ENCODE measurements at places on chromosomes 7 and 10. TPM values are rescaled to one million over a fixed set of nuclear protein-coding genes. Genes with fewer than 3 reads are reported as not detected.

DNA sequence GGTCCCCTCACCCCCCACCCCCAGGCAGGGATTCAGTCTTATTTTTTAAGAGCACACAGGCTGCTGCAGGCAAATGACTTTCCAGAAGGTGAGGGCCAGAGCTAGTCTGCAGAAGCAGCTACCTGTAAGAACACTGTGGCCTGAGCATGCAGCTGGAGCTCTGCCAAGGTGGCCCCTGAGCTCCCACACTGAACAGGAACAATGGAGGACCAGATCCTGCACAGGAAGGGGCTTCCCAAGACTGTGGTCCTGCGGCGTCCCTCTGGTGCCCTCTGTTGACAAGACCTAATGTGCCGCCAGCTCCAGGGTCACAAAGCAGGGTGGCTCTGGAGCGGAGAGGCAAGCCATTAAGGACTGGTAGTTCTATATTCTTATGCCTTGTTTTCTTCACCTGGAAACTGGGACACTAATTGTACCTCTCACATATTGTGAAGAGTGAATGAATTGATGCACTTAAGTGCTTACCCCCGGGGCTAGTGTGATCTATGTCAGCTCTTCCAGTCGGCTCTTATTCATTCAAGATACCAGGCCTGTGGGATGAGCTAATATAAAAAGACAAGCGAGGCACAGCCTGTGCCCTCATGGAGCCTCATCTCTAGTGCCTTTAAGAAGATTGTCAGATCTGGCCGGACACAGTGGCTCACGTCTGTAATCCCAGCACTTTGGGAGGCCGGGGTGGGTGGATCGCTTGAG lies 8.0 kb upstream of the BEND7 start:
- DNase-seq = peak; percentile 28

DNA sequence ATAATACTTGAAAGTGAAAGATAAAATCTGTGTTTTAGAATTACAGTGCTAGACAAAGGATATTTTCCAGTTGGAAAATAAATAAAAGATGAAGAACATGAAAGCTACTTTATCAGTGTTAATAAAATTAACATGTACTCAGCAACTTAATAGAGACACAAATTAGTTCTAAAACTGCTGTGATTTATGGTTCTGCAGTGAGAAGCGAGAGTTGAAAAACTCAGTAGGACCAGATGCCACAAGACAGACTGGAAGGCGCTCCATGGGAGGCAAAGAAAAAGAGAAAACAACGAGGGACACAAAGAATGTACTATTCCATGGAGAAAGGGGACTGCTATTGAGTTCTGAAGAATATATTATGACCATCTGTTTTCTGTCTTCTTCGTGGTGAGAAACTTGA lies 590.4 kb downstream of the PHTF2 start:
- no peak for DNase-seq

DNA sequence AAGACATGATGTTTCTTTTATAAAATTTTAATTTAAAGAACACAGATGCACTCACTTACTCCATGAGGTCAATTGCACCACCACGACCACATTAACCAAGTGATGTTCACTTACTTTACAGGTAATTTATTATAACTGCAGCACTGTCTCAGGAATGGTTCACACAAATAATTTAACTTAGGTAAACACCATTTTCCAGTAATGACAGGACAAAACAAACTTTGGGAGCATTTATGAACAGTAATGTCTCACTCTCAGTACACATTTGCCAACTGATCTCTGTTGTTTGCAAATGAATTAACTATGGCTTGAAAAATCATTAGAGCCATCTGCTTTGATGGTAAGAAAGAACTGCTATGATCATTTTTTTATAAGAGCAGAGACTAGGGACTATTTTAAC lies 150.4 kb downstream of the ETV1 start:
- DNase-seq = no peak

LIPJ gene
- not detected for total RNA-seq

FAM13C gene
- not detected for total RNA-seq

- DNase-seq = peak; percentile 41
Observed at GRCh38 chr7:132650498-132650897, 74.2 kb upstream of the PLXNA4 start.

- peak; percentile 75 for DNase-seq
Observed at GRCh38 chr7:30502470-30503251, 2.0 kb downstream of the GGCT start.

- no peak for DNase-seq
Observed at GRCh38 chr10:69862882-69863530, 61.3 kb downstream of the COL13A1 start.

DNA sequence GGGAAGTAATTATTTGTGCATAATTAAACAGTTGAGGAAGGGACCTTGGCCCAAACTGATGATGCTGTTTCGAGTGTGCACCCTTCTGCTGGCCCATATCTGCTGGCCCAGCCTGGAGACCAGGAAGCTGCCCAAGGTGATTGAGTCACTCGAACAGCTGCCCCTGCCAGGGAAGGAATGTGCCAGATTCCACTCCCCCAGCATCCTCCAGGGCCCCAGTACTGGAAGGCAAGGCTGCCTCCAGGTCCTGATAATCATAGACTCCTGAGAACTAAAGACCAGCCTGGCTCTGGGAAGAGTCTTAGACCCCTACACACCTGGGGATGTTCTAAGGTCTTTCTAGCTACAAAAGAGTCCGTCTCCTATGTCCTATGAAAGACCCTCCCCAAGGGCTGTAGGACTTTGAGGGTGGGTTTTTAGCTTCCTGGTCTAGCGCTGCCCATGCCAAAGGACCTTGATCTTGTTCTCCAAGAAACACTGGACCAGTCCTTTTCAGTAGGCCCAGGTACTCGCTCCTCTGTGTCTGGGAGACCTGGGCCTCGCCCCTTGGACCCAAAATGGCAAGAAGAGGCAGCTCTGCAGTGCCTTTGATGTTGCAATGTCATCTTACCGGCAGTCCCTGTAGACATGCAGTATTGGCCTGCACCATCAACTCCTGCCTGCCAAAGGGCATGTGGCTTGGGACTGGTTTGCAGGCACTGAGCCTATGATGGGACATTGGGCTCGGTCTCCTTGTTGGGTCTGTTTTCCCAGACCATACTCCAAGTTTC lies 103.2 kb upstream of the GPR26 start:
- no peak for DNase-seq

- DNase-seq = no peak
Observed at GRCh38 chr7:130090745-130091532, 20.6 kb downstream of the KLHDC10 start.

DNA sequence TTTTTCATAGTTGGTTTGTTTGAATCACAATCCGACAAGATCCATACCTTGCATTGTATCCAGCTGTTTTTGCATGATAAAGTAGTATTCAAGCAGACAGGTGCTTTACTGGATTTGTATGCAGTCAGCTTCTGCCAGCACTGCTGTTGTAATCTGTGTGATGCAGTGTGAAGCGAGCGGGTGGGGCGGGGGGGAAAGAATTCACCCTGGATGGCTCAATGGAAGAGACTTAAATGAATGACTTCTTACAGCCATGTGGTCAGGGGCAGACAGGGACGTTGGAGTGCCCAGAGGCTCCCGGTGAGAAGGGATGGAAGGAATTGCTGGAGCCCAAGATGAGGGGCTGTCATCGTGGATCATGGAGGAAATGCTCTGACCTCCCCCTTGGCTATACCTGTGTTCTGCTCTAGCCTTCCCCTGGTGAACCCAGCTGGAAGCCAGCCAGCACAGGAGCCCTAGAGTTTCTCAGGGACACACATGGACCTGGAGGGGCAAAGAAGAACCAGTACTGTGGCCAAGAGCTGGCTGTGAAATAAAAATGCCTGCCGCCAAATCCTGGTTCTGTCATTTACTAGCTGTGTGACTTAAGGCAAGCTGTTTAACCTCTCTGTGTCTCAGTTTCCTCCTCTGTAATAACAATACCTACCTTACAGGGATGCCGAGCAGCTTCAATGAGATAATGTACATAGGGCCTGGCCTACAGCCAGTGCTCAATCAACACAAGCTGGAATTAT lies 14.1 kb downstream of the NFE2L3 start:
- no peak for DNase-seq

GRCh38 chr10:87816898-87817608 lies 973 bp downstream of the ATAD1 start:
- DNase-seq = no peak

DNA sequence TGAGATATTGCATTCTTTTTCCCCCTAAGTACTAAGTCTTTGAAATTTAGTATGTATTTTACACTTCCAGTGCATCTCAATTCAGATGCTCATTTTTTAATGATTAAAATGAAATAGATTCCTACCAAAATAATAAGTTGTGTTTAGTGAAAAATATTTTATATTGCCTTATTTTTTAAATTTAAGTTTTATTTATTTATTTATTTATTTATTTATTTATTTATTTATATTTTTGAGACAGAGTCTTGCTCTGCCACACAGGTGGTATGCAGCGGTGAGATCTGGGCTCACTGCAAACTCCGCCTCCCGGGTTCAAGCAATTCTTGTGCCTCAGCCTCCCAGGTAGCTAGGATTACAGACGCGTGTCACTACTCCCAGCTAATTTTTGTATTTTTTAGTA lies 95.5 kb downstream of the RPS24 start:
- no peak for DNase-seq

- DNase-seq = no peak
Observed at GRCh38 chr10:48466611-48467240, 138.1 kb downstream of the ARHGAP22 start.

SRRM3 gene
- 0.74 TPM for total RNA-seq

GRCh38 chr10:19283786-19284185 lies 235.2 kb downstream of the MALRD1 start:
- DNase-seq = no peak

GRCh38 chr10:35579116-35579515 lies 26.0 kb upstream of the GJD4 start:
- DNase-seq = no peak

GRCh38 chr7:51308265-51308664 lies 8.3 kb downstream of the COBL start:
- no peak for DNase-seq

CPA4 gene
- total RNA-seq = 9.8 TPM

DNA sequence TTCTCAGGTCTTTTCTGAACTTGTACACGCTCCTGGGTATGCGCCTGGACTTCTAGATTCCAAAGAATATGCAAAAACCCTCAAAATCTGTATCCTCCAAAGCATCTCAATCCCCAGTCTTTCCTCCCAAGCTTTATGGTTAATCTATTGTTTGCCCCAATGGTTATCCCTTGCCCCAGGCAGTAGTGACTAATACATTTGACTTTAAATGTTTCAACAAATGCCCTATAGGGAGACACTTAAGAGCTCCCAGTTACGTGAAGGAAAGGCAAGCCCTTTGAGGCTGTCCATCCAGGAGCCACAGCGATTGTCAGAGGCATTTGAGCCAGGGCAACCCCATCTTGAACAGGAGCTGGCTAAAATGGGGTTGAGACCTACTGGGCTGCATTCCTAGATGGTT lies 12.7 kb upstream of the FOXL3 start:
- DNase-seq = peak; percentile 50

- no peak for DNase-seq
Observed at GRCh38 chr10:72932259-72933015, 22.2 kb downstream of the PLA2G12B start.

KCNIP2 gene
- total RNA-seq = 5.1 TPM

GPR15LG gene
- not detected for total RNA-seq

SLC26A3 gene
- not detected for total RNA-seq

PRSS1 gene
- 0.94 TPM for total RNA-seq

MMP21 gene
- not detected for total RNA-seq

DNA sequence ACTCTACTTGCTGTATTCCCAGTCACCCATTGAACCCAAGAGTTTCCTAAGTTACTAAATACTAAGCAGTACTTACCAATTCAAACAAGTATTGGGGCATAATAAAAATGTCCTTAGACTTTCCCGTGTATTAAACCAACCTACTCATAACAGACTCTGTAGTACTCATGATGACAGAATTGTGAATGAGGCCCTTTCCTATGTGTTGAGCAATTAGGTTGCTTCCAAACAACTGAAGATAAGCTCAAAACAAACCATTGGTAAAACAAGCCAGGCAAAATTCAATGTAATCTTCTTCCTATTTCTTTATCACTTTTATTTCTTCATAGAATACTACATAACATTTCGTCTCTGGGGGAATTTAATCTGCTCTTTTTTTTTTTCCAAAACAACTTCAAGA lies 106.5 kb upstream of the ANK3 start:
- no peak for DNase-seq

DNA sequence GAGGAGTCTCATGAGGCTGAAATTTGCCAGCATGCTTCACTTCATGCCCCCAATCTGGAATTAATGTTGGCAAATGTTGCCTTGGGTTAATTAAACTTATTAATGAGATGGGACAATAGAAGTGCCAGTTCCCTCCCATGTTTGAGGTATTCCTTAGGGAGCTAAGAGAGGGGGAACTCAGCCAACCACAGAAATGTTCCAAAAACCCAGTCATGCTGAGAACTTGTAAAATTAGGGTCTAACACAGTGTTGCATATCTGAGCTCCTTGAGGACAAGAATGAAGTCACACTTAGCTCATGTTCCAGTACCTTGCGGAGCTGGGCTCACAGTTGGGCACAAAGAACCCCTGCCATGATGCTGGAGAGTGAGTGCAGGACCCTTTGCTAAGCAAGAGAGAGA lies 89.4 kb downstream of the OAT start:
- no peak for DNase-seq

GJD4 gene
- not detected for total RNA-seq

GRCh38 chr7:110573862-110574528 lies 516.9 kb upstream of the LRRN3 start:
- DNase-seq = peak; percentile 10

DNA sequence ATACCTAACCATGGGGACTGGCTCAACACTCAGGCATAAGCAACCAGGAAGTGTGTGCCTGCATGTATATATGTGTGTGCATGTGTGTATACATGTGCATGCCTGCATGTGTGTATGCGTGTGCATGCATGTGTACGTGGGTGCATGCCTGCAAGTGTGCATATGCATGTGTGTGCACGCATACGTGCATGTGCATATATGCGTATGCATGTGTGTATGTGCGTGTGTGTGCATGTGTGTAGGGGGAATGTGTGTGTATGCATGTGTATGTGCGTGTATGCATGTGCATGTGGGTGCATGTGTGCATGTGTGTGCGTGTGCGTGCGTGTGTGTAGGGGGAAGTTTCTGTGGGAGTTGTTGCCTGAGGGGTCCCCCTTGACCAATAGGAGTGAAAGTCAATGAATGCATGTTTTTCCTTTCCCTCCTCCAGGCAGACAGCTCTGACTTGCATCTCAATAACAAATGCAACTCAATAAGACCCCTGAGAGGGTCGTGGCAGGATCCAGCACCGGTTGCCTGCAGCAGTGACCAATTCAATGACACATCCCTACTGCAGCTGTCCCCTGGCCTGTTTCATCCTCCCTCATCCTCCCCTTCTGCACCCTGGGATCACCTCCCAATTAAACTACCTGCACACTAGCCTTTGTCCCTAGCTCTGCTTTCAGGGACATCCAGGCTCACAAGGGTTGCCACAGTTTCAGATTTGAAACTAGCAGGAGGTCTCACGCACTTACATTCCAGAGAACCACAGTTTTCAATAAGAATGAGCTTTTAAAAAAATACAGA lies 27.0 kb upstream of the FZD8 start:
- no peak for DNase-seq

DNA sequence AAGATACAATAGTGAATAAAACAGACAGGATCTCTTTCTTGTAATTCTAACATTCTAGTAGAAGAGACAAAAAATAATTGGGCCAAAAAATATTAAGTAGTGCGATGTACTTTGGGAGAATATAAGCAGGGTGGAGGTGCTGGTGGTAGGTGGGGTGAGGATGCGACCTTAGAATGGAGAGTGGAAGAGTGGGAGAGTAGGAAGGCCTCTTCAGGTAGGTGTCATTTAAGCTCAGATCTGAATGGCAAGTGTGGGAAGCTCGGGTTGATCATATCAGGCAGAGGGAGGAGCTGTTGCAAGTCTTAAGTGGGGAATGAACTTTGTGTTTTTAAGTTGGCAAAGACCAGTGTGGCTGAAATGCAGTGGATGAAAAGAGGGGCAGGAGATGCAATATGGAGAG lies 3.8 kb upstream of the IFRD1 start:
- no peak for DNase-seq

All from PC-9 (cell line).